Foreskin keratinocyte (primary cell): ENCODE measurements at places on chromosomes 5 and 9. TPM values are rescaled to one million over a fixed set of nuclear protein-coding genes. Genes with fewer than 3 reads are reported as not detected.

DNA sequence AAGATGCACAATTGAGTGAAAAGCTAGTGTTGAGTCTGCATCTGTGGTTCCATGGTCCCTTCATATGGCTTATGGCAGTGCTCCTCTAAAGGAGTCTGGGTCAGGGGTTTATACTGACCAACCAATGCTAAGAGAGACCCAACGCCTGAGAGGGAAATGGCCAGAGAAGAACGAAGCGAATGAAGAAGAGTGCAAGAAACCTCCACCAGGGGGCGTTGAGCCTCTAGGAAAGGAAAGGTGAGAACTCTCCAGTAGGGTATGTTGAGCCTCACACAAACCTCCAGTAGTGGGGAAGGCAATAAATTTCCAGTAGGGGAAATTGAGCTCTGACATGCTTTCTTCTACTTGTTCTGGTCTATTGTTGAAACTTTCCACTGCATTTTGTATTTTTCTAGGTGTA lies 470.6 kb downstream of the PRDM9 start:
- DNase-seq: no peak

The SLCO6A1 gene
- not detected in 2 replicates for total RNA-seq

DNA sequence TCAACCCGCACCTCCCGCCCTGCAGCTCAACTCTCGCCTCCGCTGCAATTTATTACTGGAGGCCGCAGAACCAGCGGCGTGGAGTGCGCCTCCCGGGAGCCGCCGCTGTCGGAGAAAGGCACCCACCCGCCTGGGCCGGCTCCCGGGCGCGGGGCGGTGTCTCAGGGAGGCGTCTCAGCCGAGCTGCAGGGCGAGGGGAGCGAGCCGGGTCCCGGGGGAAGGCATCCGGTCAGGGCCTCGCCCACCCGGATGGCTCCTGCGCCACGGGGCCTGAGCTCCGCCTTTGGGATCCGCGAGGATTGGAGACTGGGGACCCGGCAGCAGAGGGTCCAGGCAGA lies 32.9 kb downstream of the TSPAN17 start:
- no peak for DNase-seq

DNA sequence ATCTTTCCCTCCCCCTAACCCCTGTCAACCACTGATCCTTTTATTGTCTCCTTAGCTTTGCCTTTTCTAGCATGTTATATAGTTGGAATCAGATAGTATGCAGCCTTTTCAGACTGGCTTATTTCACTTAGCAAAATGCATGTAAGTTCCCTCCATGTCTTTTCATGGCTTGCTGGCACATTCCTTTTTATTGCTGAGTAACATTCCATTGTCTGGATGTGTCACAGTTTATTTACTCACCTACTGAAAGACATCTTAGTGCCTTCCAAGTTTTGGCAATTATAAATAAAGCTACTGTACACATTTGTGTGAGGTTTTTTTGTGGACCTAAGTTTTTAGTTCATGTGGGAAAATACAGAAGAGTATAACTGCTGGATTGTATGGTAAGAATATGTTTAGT lies 230.1 kb downstream of the PBX3 start:
- no peak for DNase-seq

The CDKN2A gene
- 4.9 and 12.8 TPM in 2 replicates for total RNA-seq

The GOLM1 gene
- 20.3 and 25.6 TPM in 2 replicates for total RNA-seq

The GGTA1 gene
- not detected in 2 replicates for total RNA-seq

DNA sequence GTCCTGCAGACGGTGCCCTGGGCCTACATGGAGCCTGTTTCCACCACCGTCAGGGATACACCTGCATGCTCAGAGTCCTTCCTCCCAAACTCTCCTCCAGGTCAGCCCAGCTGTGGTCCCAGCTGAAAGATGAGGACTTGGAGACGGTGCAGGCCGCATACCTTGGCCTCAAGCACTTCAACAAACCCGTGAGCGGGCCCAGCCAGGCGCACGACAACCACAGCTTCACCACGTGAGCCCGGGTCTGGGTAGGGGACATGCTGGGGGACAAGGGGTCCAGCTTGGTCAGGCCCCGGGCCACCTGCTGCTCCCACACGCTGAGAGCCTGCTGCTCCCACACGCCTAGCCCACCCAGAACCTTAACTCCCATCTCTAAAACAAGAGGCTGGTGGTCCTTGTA lies 16.6 kb upstream of the CARD19 start:
- no peak for DNase-seq

DNA sequence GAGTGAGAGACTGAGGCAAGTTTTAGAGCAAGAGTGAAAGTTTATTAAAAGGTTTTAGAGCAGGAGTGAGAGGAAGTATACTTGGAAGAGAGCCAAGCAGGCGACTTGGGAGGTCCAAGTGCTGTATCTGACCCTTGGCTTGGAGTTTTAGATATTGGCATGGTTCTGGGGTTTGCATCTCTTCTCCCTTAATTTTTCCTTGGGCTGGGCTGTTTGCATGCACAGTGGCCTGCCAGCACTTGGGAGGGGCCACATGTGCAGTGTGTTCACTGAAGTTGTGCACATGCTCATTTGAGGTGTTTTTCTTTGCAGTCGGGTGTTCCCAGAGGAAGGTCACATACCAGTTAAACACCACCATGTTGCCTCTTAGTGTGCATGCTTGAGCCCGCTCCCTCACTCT lies 464.1 kb downstream of the DMRT2 start:
- no peak for DNase-seq

GRCh38 chr9:36063804-36064447 lies 27.2 kb downstream of the RECK start:
- DNase-seq: peak; percentile 15

- no peak for DNase-seq
Observed at GRCh38 chr5:69049151-69049550, 44.7 kb upstream of the SLC30A5 start.

GRCh38 chr9:93682155-93682968 lies 106.0 kb downstream of the PHF2 start:
- no peak for DNase-seq

DNA sequence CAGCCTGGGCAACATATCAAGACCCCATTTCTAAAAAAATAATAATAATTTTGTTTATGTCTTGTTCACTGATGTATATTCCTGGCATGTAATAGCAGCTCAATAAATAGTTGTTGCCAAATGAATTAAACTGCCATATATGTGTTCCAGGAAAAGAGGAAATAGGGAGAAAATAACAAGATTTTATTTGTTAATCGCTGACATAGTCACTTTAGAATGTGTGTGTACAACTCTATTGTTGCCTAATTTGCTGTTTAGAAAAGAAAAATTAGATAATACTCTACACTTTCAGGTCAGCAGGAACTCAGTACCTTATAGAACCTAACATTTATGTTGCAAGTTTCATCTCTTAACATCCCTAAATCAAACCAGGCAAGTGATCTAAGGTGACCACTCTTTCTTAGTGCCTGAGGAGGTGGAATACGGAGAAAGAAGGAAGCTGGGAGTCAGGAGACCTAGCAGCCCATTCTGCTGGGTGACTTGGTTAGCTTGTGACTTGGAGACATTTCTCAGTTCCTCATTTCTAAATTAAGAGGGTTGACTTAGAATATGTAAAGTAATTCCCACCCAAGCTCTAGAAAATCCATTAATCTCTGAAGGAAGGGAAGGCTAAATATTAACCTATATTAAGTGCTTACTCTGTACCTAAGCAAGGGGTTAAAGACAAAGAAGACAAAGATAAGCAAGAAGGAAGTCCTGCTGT lies 110.3 kb upstream of the IQGAP2 start:
- DNase-seq: no peak

GRCh38 chr9:109171926-109172325 lies 4.9 kb upstream of the FRRS1L start:
- DNase-seq: no peak

GRCh38 chr5:142663246-142663645 lies 22.6 kb downstream of the FGF1 start:
- DNase-seq: no peak

The AMACR gene
- total RNA-seq: 11.8 and 15.2 TPM in 2 replicates

The FGD3 gene
- 0.11 and 0.20 TPM in 2 replicates for total RNA-seq

The INVS gene
- 20.4 and 21.2 TPM in 2 replicates for total RNA-seq

DNA sequence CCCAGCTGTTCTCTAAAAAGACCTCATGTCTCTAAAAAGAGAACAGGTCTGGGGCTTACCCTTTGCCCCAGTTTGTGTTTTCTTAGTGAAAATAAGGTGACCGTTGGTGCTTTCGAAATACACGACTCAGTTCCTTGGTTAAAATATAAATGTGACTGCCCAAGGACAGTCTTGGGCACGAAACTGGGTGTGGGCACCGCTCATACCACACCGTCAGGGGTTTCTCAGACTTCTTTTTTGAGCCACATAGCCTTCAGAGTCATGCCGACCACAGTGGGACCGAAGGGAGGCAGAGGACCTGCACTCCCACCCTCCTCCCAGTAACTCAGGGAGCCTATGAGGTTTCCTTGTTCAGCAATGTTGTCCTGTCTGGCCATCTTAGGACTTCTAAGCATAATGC lies 6.5 kb downstream of the SNX18 start:
- DNase-seq: no peak

The BNC2 gene
- 0.56 and 0.85 TPM in 2 replicates for total RNA-seq

The CCDC152 gene
- 2.0 and 2.8 TPM in 2 replicates for total RNA-seq

- peak; percentile 58 for DNase-seq
Observed at GRCh38 chr5:128966846-128967245, 1.6 kb downstream of the SLC27A6 start.
